ENCODE measurements at places on chromosomes 7 and 10. TPM values are rescaled to one million over a fixed set of nuclear protein-coding genes. Genes with fewer than 3 reads are reported as not detected.

The KCNIP2 gene
- total RNA-seq: 0.82 TPM

The CYP2C8 gene
- total RNA-seq: not detected

The LIPK gene
- total RNA-seq: not detected

The ZNF518A gene
- 6.5 TPM for total RNA-seq

The ACSM6 gene
- total RNA-seq: not detected

The NEURL1 gene
- 0.38 TPM for total RNA-seq

The COL17A1 gene
- total RNA-seq: 1.8 TPM

The POMZP3 gene
- total RNA-seq: 24.6 TPM

The TBC1D12 gene
- 5.9 TPM for total RNA-seq

The SPDYE5 gene
- not detected for total RNA-seq

The CPA4 gene
- 4.7 TPM for total RNA-seq

The PRKAR2B gene
- total RNA-seq: 3.4 TPM

The HMX2 gene
- total RNA-seq: not detected

The CTAGE4 gene
- not detected for total RNA-seq

The FAM13C gene
- 0.05 TPM for total RNA-seq

The SFMBT2 gene
- 10.2 TPM for total RNA-seq

The ITIH5 gene
- 0.12 TPM for total RNA-seq

The CYP2E1 gene
- not detected for total RNA-seq

The PTPRN2 gene
- 0.83 TPM for total RNA-seq

The SPDYE2 gene
- total RNA-seq: not detected

The TMEM243 gene
- 22.7 TPM for total RNA-seq

The METTL2B gene
- 23.8 TPM for total RNA-seq

The SPDYE8 gene
- total RNA-seq: not detected

The OR2A12 gene
- total RNA-seq: not detected

The CCL26 gene
- 7.1 TPM for total RNA-seq

The KLLN gene
- 0.63 TPM for total RNA-seq

The TRIM73 gene
- 1.7 TPM for total RNA-seq

The LLCFC1 gene
- not detected for total RNA-seq

The LRRTM3 gene
- not detected for total RNA-seq

The TBRG4 gene
- total RNA-seq: 111 TPM

The NKX1-2 gene
- total RNA-seq: 0.06 TPM

The HMX3 gene
- total RNA-seq: not detected

The DMBT1 gene
- total RNA-seq: 0.22 TPM

The C10orf67 gene
- 0.17 TPM for total RNA-seq

The GTPBP10 gene
- 25.4 TPM for total RNA-seq

The HOXA1 gene
- total RNA-seq: 3.1 TPM

The SLC16A9 gene
- total RNA-seq: 0.07 TPM

The CALML5 gene
- total RNA-seq: not detected

The NME8 gene
- not detected for total RNA-seq

The NEUROD6 gene
- total RNA-seq: not detected

The C10orf90 gene
- total RNA-seq: 3.7 TPM

The CYP3A4 gene
- not detected for total RNA-seq

The SSC4D gene
- total RNA-seq: 1.6 TPM

The AKR1E2 gene
- total RNA-seq: 6.6 TPM

The GPR158 gene
- 0.07 TPM for total RNA-seq

The ASB4 gene
- total RNA-seq: 0.14 TPM

The MAT1A gene
- total RNA-seq: 0.03 TPM

The NUPR2 gene
- total RNA-seq: not detected

The OR2A7 gene
- not detected for total RNA-seq

The SRGN gene
- total RNA-seq: 101 TPM

The LRRD1 gene
- not detected for total RNA-seq

The WEE2 gene
- total RNA-seq: not detected

The ZNF37A gene
- 6.1 TPM for total RNA-seq

The ATOH7 gene
- 0.20 TPM for total RNA-seq

The AOAH gene
- total RNA-seq: not detected

The RHOBTB1 gene
- total RNA-seq: 11.0 TPM

The ABCF2 gene
- total RNA-seq: 61.3 TPM

The AVPI1 gene
- total RNA-seq: 86.3 TPM

Data from A549 treated with GW870086 at 1 μM for 4 hours (cell line).